ENCODE measurements at places on chromosomes 7 and 10. TPM values are rescaled to one million over a fixed set of nuclear protein-coding genes. Genes with fewer than 3 reads are reported as not detected.

DNA sequence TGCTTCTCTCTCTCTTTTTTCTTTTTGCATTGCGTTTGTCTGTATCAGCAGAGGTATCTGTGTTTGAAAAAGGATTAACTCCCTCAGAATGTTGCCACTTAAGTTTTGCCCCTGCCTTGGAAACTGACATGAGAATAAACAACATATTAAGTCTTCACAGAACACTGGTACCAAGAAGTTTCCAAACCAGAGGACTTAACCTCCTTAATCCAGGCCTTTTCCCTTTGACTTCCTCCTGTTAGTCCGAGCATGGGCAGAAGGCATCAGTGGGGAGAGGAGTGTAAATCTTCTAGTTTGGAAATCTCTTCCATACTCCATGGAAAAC lies 681.4 kb downstream of the LRMDA start:
- no peak overlapping the region for H3K27ac ChIP-seq
- no peaks in the 10 kb centered on the region for H3K4me1 ChIP-seq
- no peak for DNase-seq
- H3K4me3 ChIP-seq, result no peak overlapping the region
- no peaks in the 10 kb centered on the region for H3K27me3 ChIP-seq

DNA sequence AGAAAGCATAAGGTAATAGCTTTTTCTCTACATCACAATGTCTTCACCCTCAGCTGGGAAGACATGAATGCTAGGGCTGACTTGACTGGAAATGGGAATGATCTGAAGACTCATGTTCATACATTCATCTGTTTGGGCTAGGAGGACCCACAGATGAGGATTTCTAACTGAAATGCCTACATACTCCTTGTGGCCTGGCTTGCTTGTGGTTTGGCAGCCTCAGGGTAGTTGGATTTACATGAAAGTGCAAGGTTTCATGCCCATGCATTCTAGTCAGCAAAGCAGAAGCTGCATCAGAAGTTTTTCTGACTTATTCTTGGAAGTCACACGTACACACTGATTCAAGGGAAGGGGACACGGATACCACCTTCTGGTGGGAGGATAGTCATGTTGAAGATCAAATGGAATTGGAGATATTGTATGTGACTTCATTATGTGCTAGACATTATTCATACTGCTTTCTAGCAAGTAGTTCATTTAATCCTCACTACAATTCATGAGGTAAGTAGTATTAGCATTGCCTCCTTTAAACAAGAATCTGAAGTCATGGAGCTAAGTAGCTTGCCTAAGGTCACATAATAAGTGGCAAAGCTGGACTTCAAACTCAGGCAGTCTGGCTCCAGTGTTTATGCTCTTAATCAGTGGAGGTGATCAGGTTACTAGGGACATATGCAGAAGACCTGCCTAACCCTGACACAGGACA lies 957.0 kb downstream of the LRMDA start:
- no peak overlapping the region for H3K4me3 ChIP-seq
- no peaks in the 10 kb centered on the region for H3K36me3 ChIP-seq
- no peaks in the 10 kb centered on the region for H3K27me3 ChIP-seq
- H3K27ac ChIP-seq, result no peak overlapping the region
- no peak for DNase-seq

- H3K27me3 ChIP-seq, result no peaks in the 10 kb centered on the region
- no peak overlapping the region for H3K4me3 ChIP-seq
- no peaks in the 10 kb centered on the region for H3K36me3 ChIP-seq
- no peak for DNase-seq
Measured at GRCh38 chr7:95046494-95047240, 139.3 kb downstream of the PPP1R9A start.

- H3K27me3 ChIP-seq, result no peaks in the 10 kb centered on the region
- no peaks in the 10 kb centered on the region for H3K36me3 ChIP-seq
- H3K4me1 ChIP-seq, result no peaks in the 10 kb centered on the region
- no peak overlapping the region for H3K27ac ChIP-seq
- no peak for DNase-seq
- no peak overlapping the region for H3K4me3 ChIP-seq
Measured at GRCh38 chr7:76997381-76998284, 34.5 kb downstream of the SPDYE17 start.

DNA sequence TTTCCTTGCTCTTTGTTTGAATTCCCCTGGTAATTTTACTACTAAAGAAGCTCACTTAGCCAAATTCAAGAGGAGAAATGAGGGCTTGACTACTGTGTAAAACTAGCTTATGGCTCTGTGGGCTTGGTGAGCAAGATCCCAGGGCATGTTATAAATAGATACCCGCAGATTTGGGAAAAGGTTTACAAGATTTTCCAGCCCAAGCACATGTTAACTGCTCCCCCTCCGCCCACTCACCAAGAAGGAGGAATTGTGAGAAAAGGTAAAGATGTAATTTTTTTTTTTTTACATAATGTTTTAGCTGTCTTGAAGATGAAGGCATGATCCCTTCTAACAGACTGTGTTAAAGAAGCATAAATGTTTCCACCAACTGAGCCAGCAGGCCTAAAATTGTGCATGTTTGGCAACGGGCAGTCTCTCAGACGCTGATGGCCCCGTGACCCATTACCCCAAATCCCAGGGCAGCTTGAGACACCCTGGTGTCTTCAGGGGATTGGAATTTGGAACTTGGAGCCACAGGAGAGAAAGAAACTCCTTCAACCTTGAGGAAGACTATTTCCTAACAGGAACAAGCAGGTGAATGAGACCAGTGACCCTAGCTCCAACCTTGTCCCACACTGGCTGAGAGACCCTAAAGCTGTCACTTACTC lies 429.8 kb upstream of the CELF2 start:
- no peaks in the 10 kb centered on the region for H3K4me1 ChIP-seq
- H3K27me3 ChIP-seq, result no peaks in the 10 kb centered on the region
- H3K4me3 ChIP-seq, result no peak overlapping the region
- DNase-seq, result no peak
- H3K27ac ChIP-seq, result no peak overlapping the region

DNA sequence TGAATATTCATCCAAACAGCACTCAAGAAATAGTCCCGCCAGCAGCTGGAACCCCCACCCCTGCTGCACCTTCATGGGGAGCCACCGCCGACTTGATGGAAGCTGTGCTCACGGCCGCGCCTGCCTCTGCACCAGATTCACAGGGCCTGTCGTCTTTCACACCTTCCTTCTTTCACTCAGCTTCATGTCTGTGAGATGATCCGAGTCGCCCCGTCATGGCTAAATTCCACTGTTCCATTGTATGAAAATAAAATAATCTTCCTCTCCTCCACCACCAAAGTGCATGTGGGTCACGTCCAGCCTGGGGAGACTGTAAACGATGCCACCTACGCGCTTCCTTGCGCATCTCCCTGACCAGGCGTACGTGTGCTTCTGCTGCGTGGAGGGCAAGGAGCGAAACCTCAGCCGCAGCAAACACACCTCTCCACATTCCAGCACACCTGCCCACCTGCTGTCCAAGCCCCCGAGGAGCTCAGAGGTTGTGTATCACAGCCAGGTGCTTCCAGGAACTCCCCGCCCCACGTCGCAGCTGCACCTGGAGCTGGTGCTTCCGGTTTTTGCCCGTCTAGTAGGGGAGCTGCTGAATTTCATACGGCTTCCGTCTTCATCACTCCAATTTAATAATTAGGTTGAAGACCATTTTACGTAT lies 137.0 kb downstream of the PTPRN2 start:
- no peaks in the 10 kb centered on the region for H3K36me3 ChIP-seq
- H3K4me3 ChIP-seq, result no peak overlapping the region
- no peak for DNase-seq
- no peaks in the 10 kb centered on the region for H3K4me1 ChIP-seq
- H3K27me3 ChIP-seq, result no peaks in the 10 kb centered on the region

- peaks cover 72% of the 10 kb centered on the region for H3K36me3 ChIP-seq
- no peak overlapping the region for H3K4me3 ChIP-seq
- no peaks in the 10 kb centered on the region for H3K27me3 ChIP-seq
- H3K27ac ChIP-seq, result no peak overlapping the region
- DNase-seq, result no peak
- no peaks in the 10 kb centered on the region for H3K4me1 ChIP-seq
Measured at GRCh38 chr10:90914992-90915765, 5.7 kb downstream of the ANKRD1 start.

GRCh38 chr10:124125305-124126116 lies 32.1 kb upstream of the CHST15 start:
- H3K4me3 ChIP-seq, result no peak overlapping the region
- DNase-seq, result no peak
- H3K4me1 ChIP-seq, result no peaks in the 10 kb centered on the region

DNA sequence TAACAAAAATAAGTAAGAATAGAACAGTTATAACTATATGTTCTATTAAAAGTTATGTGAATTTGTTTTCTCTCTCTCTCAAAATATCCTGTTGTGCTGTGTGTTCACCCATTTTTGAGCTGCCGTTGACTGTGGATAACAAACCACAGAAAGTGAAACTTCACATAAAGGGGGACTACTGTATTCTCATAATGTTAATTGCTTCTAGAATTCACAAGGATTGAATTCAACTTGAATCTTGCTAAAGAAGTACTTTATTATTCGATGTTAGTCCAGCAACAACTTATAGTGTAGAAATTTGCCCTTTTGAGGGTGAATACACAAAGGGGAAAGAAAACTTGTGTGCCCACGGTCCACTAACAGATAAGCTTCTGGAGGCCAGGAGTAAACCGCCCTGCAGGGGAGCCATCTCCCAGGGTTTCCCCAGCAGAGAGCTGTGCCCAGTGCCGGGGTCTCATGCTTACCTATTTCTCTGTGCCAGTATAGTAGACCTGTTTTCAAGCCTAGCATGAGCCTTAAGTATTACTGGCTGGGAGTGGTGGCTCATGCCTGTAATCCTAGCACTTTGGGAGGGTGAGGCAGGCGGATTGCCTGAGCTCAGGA lies 87.1 kb downstream of the KAT6B start:
- no peak overlapping the region for H3K4me3 ChIP-seq
- no peaks in the 10 kb centered on the region for H3K36me3 ChIP-seq
- no peak for DNase-seq
- peaks cover 9% of the 10 kb centered on the region for H3K4me1 ChIP-seq

DNA sequence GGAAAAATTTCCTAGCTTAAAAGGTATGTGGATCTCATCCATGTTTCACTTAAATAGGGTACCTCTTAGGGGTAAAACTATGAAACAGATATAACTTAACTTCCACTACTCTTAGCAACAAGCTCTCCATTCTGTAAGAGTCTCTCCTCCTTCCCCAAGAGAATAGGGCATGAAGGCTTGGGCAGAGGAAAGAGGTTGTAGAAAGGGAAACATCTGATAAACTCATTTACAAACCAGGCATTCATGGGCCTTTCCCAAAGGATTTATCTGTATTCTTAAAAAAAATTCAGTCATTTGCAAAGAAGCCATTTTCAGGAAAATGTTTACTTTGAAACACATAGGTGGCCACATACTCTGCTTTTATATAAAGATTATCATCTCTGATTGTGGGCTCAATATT lies 82.7 kb downstream of the SEMA3A start:
- DNase-seq, result no peak
- H3K36me3 ChIP-seq, result no peaks in the 10 kb centered on the region
- peaks cover 13% of the 10 kb centered on the region for H3K4me1 ChIP-seq
- no peak overlapping the region for H3K4me3 ChIP-seq
- H3K27ac ChIP-seq, result no peak overlapping the region

- DNase-seq, result peak; percentile 32
- no peak overlapping the region for H3K4me3 ChIP-seq
- no peaks in the 10 kb centered on the region for H3K36me3 ChIP-seq
- peak overlapping the region; percentile 46 for H3K27ac ChIP-seq
Measured at GRCh38 chr7:504221-505111, 15.2 kb downstream of the PDGFA start.

GRCh38 chr10:133040198-133040597 lies 47.5 kb upstream of the ADGRA1 start:
- no peak overlapping the region for H3K27ac ChIP-seq
- peaks cover 16% of the 10 kb centered on the region for H3K27me3 ChIP-seq
- H3K36me3 ChIP-seq, result no peaks in the 10 kb centered on the region
- H3K4me1 ChIP-seq, result no peaks in the 10 kb centered on the region
- DNase-seq, result no peak
- no peak overlapping the region for H3K4me3 ChIP-seq

DNA sequence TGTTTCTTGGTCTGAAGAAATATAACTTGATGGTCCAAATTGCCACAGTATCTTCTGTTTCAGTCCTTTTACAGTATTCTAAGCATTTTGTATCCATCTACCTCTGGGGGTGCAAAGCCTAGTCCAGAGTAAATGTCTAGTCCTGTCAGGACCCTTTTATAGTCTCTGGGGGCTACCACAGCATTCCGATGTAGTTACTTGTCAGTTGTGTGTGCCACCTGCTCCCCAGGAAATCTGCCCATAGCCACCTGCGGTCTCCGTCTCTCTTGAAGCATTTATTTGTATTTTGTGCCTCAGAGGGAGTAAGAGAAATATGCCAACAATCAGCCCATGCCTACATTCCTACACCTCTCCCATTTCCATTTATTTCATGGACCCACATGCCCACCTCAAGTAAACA lies 12.8 kb downstream of the AGBL3 start:
- no peaks in the 10 kb centered on the region for H3K27me3 ChIP-seq
- peaks cover 17% of the 10 kb centered on the region for H3K4me1 ChIP-seq
- no peaks in the 10 kb centered on the region for H3K36me3 ChIP-seq

GRCh38 chr10:60521974-60522405 lies 132.3 kb upstream of the ANK3 start:
- peak; percentile 39 for DNase-seq
- H3K36me3 ChIP-seq, result no peaks in the 10 kb centered on the region
- no peaks in the 10 kb centered on the region for H3K27me3 ChIP-seq
- no peak overlapping the region for H3K27ac ChIP-seq
- peaks cover 7% of the 10 kb centered on the region for H3K4me1 ChIP-seq
- H3K4me3 ChIP-seq, result no peak overlapping the region

DNA sequence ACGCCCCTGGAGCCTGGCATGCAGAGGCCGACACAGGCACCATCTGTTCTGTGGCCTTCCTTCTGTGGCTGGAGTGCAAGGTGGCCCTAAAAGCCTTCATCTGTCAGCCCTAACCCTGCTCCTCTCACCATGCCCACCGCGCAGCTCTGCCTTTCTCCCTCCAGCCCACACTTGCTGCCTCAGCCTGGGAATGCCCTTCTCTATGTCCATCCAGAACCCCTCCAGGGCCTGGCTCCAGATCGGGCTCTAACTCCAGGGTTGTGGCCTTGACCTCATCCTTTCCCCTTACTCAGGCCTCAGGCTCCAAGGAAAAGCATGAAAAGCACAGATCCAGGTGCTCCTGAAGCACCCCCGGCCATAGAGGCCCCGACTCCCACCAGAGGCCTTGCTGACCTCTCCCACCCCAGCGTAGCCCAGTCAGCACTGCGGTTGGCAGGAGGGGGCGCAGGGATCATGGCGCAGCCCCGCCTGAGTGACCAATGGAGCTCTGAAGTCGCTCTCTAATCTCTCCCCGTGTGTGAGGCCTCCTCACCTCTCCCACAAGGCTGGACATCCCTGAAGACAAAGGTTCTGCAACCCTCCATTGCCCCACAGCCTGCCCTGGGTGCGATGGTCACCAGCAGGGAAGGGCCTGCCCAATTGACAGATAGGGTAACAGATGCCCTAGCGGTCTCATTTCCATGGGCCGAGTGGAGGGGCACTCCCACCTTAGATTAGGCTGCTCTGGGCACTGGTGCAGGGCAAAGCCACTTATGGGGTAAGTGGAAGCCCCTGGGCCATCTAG lies 9.2 kb downstream of the ZCCHC24 start:
- DNase-seq, result no peak
- peak overlapping the region; percentile 92 for H3K27ac ChIP-seq
- peaks cover 98% of the 10 kb centered on the region for H3K4me1 ChIP-seq

The LLCFC1 gene
- total RNA-seq, result not detected

The TRIM50 gene
- not detected for total RNA-seq

The EGFR gene
- 9.7 TPM for total RNA-seq

The SBDS gene
- 191 TPM for total RNA-seq

The HOXA6 gene
- total RNA-seq, result not detected

The WEE2 gene
- not detected for total RNA-seq

The CTNNA3 gene
- total RNA-seq, result 116 TPM

The SPDYE2B gene
- not detected for total RNA-seq

The PRF1 gene
- total RNA-seq, result 0.87 TPM

The AQP1 gene
- 251 TPM for total RNA-seq

The CNNM2 gene
- 3.3 TPM for total RNA-seq

The OR6B1 gene
- not detected for total RNA-seq

The TMEM196 gene
- not detected for total RNA-seq

The PCLO gene
- total RNA-seq, result 2.9 TPM
